Retinal pigment epithelial cell (primary cell): ENCODE measurements at places on chromosomes 13 and 19.

GRCh38 chr13:77470986-77471385, 64.5 kb upstream of the SCEL start:
- DNase-seq = no peak

GRCh38 chr19:42422901-42423461, 4.2 kb downstream of the LIPE start:
- DNase-seq = no peak

GRCh38 chr13:98871727-98872126, 106.1 kb downstream of the DOCK9 start:
- no peak for DNase-seq

- no peak for DNase-seq
Measured at GRCh38 chr19:4576016-4576933, 16.8 kb upstream of the SEMA6B start.

DNA sequence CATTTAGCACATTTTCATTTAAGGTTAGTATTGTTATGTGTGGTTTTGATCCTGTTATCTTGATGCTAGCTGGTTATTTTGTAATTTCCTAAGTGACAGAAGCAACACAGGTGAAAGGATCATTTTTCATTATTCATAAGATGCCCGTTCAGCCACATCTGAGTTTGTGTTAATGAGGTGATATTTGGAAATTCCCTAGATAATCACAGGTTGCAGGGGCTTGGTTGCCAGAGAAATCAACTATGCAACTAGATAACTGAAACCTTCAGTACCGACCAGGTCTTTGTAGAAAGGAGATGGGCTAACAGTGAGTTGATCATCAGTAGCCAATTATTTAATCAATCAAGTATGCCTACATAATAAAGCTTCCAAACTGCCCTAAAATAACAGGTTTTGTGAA, 121.3 kb upstream of the UFM1 start:
- DNase-seq = no peak

DNA sequence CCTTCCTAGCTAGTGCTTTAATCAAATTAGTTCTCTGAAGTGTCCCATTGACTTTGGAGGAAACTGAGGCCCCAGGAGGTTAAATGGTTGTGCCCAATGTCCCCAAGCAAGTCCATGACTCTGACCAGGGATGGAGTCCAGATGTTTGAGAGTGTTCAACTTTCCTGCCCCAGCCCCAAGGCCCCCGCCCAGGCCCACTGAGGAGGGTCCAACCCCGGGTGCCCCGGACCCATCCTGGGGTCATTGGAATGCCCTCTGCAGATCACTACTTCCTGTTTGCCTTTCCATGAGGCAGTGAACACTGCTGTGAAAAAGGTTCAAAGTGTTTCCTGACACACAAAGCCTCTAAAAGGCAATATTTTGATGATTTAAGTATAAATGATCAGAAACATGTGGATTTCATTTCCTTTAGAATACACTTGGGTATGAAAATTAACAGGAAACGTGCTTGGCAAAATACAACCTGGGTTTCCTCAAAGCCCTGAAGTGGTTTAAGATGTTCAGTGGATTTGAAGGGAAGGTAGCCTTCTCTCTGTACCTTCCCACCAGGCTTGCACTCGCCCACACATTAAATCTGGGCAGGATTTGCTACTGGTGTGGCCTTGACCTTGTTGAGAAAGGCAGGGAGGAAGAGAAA, 335.7 kb downstream of the TSHZ3 start:
- no peak for DNase-seq

DNA sequence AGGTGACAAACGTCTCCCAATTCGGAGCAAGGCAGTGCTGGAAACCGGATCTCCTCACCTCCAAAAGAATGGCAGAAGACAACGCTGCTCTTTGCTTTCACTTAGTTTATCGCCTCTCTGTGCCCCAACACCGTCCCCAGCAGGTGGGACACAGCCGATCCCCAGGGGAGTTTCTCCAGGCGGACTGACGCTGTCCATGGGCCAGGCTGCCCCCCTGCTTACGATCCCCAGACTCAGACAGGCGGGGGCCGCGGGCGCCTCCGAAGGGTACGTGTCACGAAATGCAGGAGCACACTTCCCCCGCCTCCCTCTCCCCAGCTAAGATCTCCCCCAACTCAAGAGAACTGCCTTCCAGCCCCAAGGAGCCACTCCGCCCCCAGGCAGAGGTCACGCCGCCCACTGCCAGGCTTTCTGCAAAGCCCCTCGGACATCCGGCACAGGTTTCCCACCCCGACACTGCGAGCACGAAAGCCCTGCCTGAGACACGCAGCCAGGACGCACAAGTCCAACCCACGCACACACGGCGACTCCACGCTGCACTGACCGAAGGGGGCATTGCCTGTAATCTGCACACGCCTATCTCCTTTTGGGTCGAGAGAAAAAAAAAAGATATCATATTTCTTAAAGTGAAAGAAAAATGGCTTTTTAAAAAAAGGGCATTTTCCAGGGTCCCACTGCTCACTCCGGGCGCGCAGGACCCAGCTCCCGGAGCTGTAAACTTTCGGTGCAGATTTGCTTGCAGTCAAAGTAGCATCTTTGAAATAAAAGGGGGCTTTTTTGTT, 2.0 kb downstream of the SPRY2 start:
- no peak for DNase-seq

DNA sequence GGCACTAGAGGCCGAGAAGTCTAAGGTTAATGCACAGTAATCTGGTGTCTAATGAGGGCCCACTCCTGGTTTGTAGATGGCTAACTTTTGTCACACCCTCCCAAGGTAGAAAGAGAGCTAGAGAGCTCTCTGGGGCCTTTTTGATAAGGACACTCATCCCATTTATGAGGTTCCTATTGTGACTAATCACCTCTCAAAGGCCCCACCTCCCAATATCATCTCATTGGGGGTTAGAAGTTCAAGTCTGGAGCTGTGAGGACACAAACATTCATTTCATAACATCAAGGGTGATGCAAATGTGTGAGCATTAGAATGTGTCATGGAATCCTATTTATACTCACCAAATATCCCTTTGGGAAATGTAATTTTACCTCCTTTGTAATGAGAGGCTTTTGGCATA, 79.2 kb upstream of the SLC10A2 start:
- DNase-seq = no peak

DNA sequence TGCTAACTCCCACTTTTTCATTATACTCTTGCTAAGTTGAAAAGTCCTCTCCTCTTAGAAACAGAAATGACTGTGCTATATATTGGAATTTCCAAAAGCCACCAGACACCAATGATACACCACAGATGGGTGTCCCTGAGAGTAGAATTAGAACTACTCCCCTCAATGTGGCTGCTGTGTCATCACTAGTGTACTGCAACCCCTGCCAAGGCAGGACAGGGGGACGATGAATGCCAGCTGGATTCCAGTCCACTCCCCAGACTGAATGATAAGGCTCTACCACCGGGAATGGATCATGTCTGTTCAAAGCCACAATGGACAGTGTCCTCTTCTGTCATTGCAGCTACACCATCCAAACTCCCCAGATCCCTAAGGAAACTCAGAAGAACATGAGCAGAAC, 69.7 kb upstream of the EDNRB start:
- no peak for DNase-seq

DNA sequence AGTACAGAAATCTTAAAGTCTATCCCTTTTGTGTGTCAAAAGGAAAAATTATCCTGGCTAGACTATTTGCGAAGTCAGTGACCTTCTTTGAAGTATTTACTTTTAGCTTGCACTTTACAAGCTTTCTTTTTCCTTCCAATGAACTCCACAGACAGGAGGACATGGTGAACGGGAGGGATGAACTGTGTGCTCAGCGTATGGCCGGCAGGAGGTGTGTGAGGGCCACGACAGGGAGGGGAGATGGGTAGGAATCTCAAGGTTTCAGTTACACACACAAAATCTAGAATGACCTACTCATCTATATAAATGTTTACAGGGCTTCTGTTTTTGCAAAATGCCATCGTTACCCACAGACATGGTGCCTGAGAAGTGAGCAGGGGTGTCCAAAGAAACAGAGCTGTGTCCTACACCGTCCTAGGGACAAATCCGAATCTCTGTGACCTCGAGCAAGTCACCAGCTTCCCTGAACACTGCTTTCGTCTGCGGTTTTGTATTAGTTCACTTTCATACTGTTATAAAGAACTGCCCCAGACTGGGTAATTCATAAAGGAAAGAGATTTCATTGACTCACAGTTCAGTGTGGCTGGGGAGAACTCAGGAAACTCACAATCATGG, 537.2 kb downstream of the LIG4 start:
- DNase-seq = no peak

DNA sequence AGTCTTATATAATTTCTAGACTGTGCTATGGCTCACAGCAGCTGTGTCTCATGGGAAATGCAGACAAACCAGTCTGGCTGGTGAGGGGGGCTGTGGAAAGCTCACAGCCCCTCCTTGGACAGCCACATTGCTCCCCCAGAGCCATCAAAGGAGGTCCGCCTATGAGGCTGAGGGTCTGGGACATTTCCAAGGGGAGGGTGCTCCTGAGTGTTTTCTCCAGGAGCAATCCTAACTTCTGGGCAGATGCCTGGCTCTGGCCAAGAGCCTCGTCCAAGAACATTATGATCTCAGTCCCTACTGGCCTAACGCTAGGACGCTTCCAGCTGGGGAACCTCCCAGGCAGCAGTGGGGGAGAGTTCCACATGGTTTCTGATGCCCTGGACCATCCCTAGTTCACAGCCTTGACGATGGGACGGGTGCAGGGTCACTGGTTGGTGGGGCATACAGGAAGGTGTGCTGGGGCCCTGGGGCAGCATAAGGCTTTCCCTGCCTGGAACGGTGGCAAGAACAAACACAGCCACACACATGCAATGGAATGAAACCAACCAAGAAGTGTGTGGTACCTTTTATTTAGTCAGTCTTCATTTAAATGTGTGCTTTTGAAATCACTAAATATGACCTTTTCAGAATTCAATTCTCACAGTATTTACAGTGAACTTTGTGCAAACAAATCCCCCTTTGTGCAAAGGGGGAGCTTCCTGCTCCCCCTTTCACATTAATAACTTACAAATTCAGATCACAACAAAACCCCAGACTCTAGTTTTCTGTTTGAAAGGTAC, 60.6 kb downstream of the CDADC1 start:
- no peak for DNase-seq

- no peak for DNase-seq
Measured at GRCh38 chr13:26695891-26696311, 64.7 kb downstream of the GPR12 start.

DNA sequence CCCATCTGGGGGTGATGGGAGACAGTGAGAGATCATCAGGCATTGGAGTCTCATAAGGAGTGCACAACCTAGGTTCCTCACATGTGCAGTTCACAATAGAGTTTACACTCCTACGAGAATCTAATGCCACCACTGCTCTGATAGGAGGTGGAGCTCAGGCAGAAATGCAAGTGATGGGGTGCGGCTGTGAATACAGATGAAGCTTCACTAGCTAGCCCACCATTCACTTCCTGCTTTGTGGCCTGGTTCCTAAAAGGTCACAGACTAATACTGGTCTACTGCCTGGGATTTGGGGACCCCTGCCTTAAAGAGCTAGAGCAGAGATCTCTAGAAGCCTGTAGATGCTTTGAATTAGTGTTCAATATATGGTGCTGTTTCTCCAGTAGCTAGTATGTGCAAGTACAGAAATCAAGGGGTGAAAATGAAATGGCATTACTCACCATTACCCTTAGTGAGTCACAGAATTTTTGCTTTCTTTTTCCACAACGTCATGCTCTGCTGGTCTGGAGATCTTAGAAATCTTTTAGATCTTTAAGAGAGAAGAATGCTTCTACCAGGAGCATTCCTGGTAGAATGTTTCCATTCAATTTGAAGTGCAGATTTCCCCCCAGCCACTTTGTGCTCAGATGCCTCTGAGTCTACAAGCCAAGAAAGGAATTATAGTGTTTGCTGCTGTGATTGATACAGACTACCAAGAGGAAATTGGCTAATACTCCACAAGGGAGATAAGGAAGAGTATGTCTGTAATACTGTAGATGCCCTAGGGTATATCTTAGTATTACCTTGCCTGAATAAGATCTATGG, 2301.2 kb downstream of the PCDH9 start:
- DNase-seq = no peak

- DNase-seq = no peak
Measured at GRCh38 chr13:93343097-93343496, 116.5 kb downstream of the GPC6 start.

GRCh38 chr13:104071806-104072205, 1005.6 kb upstream of the SLC10A2 start:
- no peak for DNase-seq

- DNase-seq = no peak
Measured at GRCh38 chr13:60509601-60510386, 112.8 kb downstream of the TDRD3 start.

DNA sequence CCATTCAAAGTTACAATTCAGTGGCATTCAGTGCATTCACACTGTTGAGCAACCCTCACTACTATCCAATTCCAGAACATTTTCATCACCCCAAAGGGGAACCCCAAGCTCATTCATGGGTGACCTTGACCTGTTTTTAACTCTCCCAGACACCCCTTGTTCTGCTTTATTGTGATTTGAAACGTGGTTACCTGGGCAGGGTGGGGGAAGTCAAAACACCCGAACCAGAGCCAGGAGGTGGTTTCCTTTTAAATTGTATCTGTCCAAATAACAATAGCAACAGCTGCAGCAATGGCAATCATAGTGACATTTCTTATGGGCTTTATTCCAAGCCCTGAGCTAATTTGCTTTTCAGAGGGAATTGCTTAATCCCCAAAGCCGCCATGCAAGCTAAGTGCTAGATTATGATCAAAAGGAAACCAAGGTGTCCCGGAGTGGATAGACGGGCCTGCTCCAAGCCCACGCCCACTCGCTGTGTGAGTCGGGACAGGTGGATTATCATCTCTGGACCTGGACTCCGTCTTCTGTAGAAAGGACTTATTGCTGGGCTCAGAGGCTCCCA, 6.1 kb downstream of the PTGIR start:
- DNase-seq = no peak

DNA sequence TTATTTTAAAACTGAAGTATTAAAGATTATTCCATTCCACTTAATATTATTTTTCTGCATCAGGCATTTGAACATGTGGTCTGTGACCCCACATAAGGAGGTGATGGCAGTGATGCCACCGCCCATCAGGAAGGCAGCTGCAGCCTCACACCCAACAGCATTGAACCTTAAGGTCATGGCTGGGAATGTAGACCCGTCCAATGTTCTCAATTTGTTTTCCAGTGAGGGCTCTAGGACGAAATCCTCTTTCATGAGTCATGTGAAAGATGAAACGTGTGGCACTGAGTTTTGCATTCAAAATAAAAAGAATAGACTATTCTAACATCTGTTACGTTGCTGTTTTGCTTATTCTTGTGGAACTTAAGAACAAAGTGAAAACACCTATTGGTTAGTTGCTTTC, 74.5 kb upstream of the ANKRD10 start:
- no peak for DNase-seq

- DNase-seq = no peak
Measured at GRCh38 chr13:45899406-45899805, 47.9 kb upstream of the SIAH3 start.

DNA sequence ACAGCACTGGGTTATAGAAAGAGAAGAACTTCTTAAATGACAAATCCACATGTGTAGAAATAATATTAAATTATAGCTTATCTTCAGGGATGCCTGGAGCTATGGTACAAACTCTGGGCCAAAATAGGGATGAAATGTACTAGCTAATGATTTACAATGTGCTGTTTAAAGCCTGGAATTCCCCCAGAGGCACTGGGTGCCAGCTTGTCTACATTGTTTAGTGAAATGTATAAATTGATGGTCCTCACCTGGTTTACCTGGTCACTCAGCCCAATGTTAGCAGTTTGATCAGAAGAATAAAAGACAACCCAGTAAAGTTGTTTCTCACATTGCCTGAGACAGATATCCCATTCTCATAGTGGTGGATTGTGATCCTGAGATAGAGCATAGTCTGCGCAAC, 597.2 kb downstream of the DIAPH3 start:
- no peak for DNase-seq

- DNase-seq = no peak
Measured at GRCh38 chr19:49872245-49873128, 4.7 kb downstream of the AKT1S1 start.
